ENCODE measurements at places on chromosomes 2 and 18. TPM values are rescaled to one million over a fixed set of nuclear protein-coding genes. Genes with fewer than 3 reads are reported as not detected.

- no peak for DNase-seq
These were observed 41.0 kb upstream of the MGAT4A start for GRCh38 chr2:98771721-98772524.

The RANBP2 gene
- total RNA-seq = 63.7 TPM

DNA sequence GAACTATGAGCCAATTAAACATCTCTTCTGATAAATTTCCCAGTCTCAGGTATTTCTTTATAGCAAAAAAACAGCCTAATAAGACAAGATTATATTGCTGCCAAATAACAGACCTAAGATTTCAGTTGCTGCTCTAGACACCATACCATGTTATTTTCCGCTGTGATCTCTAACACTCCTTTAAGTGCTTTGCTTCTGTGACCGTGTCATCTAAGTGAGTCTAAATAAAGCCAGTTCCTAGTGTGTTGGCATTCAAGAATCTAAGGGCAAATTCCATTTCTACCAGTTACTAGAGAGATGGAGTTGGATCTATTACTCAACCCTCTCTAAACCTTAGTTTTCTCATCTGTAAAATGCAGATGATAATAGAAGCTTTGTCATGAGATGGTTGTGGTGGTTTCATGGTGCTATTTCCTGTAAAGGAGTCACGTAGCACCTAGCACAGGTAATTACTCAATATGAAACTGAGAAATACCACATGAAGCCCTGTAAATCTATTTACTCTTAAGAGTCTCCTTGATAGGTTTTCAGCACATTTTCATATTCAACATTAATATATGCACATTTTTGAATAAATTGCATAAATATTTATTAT lies 40.5 kb downstream of the SPHKAP start:
- DNase-seq = no peak

DNA sequence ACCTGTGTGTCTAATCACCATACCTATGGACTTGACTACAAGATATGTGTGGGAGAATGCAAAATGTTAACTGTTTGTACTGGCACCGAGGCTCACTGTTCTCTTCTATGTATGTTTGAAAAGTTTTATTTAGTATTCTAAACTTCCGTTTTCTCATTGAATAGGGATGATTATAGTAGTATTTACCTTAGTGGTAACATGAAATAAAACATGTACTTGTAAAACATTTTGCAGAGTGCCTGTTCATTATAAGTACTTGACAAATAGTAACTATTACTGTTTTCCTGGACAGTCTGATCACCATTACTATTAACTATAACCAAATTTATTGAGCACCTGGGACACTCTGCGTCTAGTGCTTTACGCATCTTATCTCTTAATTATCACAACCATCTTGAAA lies 24.8 kb downstream of the DDX1 start:
- no peak for DNase-seq

DNA sequence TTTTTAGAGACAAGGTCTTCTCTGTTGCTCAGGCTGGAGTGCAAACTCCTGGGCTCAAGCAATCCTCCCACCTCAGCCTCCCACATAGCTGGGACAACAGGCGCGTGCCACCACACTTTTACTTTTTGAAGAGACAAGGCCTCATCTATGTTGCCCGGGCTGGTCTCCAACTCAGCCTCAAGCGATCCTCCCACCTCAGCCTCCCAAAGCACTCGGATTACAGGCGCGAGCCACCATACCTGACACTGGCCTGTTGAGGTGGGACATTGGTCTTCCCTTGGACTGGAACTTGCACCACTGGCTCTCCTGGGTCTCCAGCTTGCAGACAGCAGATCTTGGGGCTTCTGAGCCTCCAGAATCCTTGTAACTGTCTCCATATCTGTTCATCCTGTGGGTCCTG lies 75.6 kb downstream of the NDUFA10 start:
- no peak for DNase-seq

The NEU2 gene
- total RNA-seq = not detected

The LCT gene
- 0.05 TPM for total RNA-seq

DNA sequence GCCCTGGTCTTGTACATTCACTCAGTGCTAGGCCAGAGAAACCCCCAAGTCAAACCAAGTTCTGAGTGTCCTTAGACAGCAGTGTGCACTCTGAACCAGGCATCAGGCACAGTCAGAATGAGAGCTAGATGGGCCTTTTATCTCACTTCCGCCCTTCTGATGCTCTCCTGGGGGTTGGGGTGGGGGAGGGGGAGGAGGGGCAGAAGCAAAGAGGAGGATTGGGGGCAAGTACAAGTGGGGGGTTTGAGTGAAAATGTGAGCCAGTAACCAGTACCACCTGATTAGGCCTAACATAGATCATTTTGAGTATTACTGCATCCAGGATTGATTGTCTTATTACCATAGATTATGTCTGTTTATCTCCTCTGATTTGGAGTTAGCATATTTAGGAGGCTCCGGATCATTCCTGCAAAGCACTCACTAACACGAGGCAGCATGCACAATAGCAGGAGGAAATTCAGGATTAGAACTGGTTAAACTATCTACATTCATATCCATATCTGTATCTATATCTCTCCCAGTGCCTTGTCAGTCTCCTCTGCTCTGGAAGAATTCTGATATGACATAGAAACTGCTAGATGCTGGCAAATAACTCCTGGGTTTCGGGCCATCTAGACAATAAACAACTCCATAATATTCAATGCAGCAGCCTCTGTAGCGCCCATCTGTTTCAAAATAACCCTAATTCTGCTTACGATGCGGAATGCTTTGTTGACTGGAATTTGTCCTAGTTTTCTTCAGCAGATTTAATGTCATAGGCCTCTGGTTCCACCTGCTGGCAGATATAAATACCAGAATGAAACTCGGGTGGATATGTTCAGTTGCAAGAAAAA lies 149.1 kb downstream of the RHBDD1 start:
- DNase-seq = no peak

DNA sequence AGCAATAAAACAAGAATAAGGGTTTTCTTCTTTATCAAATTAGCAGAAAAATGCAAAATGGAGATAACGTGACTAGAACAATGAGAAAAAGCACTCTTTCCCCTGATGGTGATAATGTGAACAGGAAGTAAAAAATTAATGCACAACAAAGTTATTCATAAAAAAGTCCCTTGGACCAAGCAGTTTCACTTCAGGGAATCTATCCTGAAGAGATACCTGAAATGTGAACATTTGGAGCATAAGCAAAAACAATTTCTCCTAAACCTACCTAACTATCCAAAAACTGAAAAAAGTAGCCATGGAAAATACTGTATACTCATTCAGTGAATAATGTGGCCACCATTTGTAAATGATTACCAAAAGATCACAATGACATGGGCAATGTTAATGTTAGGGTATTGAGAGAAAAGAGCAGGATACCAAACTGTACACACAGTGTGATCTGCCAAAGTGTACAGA lies 48.7 kb downstream of the TRIP12 start:
- no peak for DNase-seq

DNA sequence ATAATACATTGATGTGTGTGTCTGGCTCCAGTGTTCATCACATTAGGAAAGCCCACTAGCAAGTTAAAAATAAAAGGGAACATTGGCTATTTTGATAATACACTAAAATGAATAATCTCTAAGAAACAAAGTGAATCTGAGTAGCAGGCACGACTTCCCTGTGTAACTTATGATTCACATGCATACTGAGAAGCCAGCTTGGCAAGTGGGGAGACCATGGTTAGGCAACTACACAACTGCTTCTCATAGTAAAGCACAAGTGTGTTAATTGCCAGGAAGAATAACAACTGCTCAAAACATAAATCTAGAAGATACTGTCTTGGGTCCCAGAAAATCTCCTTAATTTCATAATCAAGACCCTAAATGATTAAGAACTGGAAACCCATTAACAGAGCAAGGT lies 4.0 kb downstream of the MYO5B start:
- no peak for DNase-seq

DNA sequence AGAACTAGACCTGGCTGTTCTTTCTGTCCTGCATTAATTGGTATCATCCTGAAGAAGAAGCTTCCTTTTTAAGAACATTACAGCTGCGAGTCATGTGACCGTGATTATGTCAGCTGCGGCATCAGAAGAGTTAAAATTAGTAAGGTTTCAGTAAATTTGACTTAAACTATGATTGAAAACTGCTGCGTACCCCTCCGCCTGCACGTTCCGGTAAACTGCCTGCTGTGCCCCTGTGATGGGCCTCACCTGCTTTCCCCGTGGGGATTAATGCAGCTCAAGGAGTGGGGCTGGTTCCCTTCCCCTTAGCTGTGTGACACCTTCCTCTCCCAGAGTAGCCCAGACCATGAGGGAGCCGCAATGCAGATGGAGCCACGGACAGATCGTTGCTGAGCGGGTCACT lies 36.1 kb upstream of the MYO3B start:
- no peak for DNase-seq

GRCh38 chr2:26706616-26707473 lies 14.3 kb downstream of the KCNK3 start:
- no peak for DNase-seq

- no peak for DNase-seq
These were observed 57.3 kb downstream of the MTHFD2 start for GRCh38 chr2:74255660-74256213.

The CDK15 gene
- 1.5 TPM for total RNA-seq

GRCh38 chr2:26578581-26578980 lies 62.6 kb downstream of the CIB4 start:
- DNase-seq = peak; percentile 57

DNA sequence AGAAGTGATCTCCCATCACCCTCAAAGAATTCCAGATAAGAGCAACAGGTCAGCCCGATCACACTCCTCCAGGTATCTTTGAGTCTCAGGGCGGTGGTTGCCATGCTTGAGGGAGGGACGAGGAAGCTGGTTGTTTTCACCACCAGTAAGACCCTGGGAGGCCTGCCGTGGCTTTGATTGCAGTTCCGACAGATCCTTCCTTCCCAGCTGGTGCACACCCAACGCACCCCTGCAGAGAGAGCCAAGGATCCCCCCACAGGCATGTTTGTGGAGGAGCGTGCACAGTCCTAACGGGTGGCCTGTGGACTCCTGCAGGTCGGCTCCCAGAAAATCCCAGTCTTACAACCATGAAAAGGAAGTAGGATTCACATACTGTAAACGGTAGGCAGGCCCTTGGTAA lies 13.8 kb upstream of the ZNF236 start:
- no peak for DNase-seq

GRCh38 chr2:227607941-227608340 lies 6.7 kb downstream of the SCYGR3 start:
- no peak for DNase-seq

- no peak for DNase-seq
These were observed 64.0 kb downstream of the ODC1 start for GRCh38 chr2:10383960-10384734.

The HMSD gene
- not detected for total RNA-seq

The RUFY4 gene
- total RNA-seq = 0.14 TPM

The NTSR2 gene
- not detected for total RNA-seq

The COL4A4 gene
- 0.93 TPM for total RNA-seq

The TRAF3IP1 gene
- 27.1 TPM for total RNA-seq

DNA sequence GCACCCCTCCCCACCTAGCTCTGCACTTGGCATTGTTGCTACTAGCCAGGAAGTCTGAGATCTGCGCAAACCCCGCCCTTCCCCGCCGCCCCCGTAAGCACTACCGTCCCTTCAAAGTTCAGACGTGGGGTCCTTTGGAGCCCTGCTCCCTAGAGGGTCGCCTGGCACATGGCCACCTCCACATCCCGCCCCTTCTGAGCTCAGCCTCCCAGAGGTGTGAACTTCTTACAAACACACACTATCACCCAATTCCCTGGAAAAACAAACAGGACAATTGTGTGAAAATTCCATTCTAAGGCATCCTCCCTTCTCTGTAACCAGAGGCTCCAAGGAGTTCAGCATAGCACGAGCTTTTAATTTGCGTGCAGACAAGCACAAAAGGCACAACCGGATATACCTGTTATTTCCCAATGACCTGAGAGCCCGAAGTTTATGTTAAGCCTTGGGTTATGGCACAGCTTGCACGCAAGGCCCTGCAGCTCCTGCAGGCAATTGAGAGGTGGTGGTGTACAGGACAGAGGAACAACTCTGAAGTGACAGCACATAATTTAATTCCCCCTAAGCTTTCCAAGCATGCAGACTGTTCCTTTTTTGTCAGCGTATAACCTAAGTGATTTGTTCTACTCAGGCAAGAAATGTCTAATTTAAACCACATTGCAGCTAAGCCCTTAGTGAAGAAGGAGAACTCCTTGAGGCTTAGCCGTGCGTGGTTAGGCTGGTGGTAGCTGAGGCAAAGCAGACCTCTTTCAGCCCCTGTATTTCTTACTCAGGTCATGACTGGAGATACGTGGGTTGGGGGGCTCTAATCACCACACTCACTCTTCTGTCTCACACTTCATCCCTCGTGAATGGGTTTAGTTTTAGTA lies 20.3 kb upstream of the CYP1B1 start:
- DNase-seq = no peak

- DNase-seq = no peak
These were observed 43.0 kb upstream of the MSTN start for GRCh38 chr2:190105554-190105953.

DNA sequence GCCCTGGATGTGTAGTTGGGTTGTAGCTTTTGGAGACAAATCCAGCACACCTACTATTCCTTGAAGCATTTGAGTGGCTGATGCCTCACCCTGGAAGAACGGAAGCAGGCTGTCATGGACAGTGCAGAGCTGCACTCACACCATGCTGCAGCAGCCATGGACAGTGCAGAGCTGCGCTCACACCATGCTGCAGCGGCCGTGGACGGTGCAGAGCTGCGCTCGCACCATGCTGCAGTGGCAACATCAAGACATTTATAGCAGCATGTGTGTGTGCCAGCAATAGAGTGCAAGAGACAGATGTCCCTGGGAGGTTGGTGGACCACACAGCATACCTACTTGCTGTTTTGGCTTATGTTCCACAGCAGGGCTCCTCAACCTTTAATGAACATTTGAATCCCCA lies 30.6 kb downstream of the GNAL start:
- DNase-seq = no peak

GRCh38 chr18:13642440-13642827 lies 83.9 kb downstream of the FAM210A start:
- DNase-seq = no peak

The FAM117B gene
- 3.3 TPM for total RNA-seq

DNA sequence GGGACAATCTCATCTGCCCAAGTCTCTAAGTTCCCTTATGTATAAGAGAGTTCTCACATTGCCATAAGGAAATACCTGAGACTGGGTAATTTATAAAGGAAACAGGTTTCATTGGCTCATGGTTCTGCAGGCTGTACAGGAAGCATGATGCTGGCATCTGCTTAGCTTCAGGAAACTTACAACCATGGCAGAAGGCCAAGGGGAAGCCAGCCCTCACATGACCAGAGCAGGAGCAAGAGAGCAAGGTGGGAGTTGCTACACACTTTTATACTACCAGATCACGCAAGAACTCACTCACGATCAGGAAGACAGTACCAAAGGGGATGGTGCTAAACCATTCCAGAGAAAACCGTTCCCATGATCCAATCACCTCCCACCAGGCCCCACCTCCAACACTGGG lies 73.9 kb downstream of the PRKRA start:
- no peak for DNase-seq

GRCh38 chr2:106311041-106311370 lies 116.9 kb upstream of the UXS1 start:
- DNase-seq = no peak

- DNase-seq = no peak
These were observed 306.0 kb upstream of the CELF4 start for GRCh38 chr18:37871561-37871960.

Data from posterior vena cava (tissue), 2 donors.